ENCODE measurements at places on chromosomes 1 and 21. TPM values are rescaled to one million over a fixed set of nuclear protein-coding genes. Genes with fewer than 3 reads are reported as not detected.

DNA sequence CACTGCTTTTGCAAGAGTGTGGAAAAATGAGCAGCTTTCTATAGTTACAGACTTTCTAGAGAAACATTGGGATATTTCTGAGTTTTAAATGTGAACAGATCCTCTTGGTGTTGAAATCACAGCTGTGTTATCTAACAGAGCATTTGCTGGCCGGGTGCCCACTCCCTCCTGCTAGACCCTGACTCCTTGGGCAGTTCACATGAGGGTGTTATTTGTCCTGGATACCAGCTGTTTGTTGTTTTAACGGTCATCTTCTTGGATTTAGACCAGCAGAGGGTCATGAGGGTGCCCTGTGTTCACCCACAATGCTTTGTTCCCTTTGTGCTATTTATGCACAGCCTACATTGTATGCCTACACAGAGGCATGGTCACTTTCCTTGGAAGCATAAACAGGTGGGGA, 67.1 kb downstream of the CENPF start:
- DNase-seq, result no peak

GRCh38 chr1:159946242-159947187, 1.1 kb upstream of the IGSF9 start:
- DNase-seq, result no peak

GRCh38 chr1:154348429-154349076, 23.2 kb downstream of the ATP8B2 start:
- peak; percentile 33 for DNase-seq

DNA sequence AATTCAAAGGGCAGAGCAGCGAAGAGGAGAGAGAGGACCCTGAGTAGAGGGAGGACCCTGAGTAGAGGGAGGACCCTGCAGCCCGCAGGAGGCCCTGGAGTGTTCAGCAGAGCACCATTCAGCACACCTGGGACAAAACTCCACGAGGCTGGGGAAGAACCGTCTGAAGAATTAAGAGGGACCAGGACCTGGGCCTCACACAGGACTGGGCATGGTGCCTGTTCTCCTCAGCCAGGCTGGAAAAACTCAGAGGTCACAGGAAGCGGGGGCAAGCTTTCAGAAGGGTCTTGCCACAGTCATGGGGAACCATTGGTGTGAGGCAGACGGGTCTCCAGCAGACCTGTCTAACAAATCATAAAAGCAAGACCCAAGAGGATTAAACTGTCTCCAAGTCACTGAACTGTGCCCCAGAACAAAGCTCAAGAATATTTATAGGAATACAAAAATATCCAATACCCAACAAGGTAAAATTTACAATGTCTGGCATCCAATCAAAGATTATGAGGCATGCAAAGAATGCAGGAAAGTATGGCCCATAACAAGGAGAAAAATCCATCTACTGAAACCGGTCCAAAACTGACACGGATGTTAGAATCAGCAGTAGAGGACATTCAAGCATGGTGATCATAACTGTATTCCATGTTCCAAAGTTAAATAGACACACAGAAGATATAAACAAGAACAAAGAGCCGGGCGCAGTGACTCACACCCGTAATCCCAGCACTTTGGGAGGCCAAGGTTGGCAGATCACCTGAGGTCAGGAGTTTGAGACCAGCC, 30.6 kb downstream of the MORN1 start:
- no peak for DNase-seq

- DNase-seq, result no peak
Observed at GRCh38 chr1:46816930-46817329, 18.1 kb downstream of the CYP4B1 start.

- DNase-seq, result no peak
Observed at GRCh38 chr1:215119719-215120365, 37.3 kb downstream of the KCNK2 start.

GRCh38 chr1:201506557-201507359, at the start of gene CSRP1:
Gene CSRP1 (minus strand): TSS chr1:201507123. CDS start chr1:201496303, 10,820 bp downstream.
- peak; percentile 56 for DNase-seq

- no peak for DNase-seq
Observed at GRCh38 chr1:20666804-20667203, 5.6 kb upstream of the DDOST start.

DNA sequence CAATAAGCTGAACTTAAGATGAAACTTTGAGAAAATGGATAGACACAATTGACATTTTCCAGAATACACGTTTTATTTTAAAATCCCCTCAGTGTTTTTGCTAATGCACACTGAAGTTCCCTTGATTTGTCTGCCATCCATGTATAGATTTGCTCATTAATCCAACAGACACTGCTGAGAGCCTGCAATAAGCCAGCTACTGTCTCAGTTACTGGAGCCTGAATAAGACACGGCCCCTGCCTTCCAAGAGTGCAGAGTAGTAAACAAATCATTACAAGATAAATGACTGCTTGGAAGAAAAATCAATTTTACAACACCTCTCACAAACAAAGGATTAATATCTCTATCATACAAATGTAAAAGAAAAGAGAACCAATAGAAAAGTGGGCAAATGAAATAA, 130.1 kb downstream of the TLR5 start:
- no peak for DNase-seq

GRCh38 chr1:112389689-112390088, 6.3 kb upstream of the CTTNBP2NL start:
- no peak for DNase-seq

The RNU1-2 gene
- 3,598 TPM for total RNA-seq

The ERI3 gene
- 37.0 TPM for total RNA-seq

The CCDC27 gene
- not detected for total RNA-seq

The SERPINC1 gene
- not detected for total RNA-seq

The ARV1 gene
- 18.3 TPM for total RNA-seq

The FYB2 gene
- not detected for total RNA-seq

The SDC3 gene
- total RNA-seq, result 41.7 TPM

The ASAP3 gene
- 53.5 TPM for total RNA-seq

The AK4 gene
- 2.6 TPM for total RNA-seq

The RGS1 gene
- not detected for total RNA-seq

The LCE2C gene
- total RNA-seq, result not detected

The XCL1 gene
- not detected for total RNA-seq

All from glutamatergic neuron (in vitro differentiated cells).